ENCODE measurements at places on chromosomes 6 and 20.

DNA sequence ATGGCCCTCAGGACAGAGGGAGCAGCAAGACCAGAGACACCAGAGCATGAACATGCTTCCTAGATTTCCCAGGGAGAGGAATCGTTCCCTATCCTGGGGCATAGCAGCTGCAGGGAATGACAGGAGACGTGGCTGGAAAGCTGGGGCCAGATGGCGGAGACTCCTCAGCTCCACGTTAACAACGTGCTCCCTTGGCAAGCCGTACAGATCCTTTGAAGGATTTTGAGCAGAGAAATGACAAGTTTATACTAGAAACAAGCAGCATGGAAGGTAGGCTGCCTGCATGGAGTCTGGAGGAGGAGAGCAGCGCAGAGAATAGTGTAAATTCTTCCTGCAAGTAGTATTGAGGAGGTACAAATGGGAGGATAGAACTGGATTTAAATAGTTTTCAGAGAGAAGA, 11.7 kb downstream of the MYLIP start:
- no peak for DNase-seq

GRCh38 chr6:99393366-99393697, 663 bp downstream of the COQ3 start:
- no peak for DNase-seq

DNA sequence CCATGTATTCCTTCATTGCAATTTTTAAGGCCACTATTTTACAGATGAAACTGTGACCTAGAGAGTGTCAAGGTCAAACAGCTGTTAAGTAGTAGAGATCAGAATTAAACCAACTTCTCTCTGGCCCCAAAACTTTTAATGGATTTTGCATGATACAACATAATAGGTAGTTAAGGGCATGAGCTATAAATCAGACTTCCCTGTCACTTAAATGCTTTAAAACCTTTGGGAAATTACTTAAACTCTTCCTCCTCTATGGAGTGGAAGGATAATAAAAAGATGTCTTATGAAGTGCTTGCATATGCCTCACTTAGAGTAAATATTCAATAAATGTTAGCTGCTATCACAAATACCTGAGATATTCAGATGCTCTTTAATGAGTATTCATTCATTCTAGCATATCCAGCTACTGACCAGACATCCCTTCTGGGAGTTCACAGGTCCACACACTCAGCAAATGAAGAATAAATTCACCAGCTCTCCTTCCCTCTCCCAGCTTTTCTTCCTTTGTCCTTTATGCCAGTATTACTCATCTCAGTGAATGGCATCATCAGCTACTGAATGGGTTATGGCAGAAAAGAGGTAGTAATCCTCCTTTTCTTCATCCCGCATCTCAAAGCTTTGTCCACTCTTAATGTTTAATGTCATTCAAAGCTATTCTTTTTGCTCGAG, 36.2 kb downstream of the EYA4 start:
- DNase-seq = no peak

GRCh38 chr20:58839474-58839874, 11.2 kb downstream of the GNAS-AS1 start:
- peak; percentile 29 for DNase-seq

DNA sequence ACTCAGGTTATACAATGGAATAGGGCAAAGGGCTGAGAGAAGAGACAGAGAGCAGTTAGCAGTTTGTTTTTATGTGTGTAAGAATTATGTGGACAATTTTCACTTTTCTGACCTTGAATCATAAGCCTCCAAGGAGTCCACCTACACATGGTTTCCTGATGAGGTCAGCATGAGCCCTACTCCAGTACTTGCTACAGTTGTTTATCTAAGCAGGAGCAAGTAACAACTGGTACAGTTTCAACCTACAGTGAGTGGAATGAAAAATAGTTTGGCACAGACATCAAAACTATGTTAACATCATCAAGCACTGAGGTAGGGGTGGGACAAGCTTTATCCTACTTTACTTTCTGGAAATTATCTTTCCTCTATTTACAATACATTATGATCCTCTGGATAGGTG, 426.7 kb upstream of the ID4 start:
- no peak for DNase-seq

DNA sequence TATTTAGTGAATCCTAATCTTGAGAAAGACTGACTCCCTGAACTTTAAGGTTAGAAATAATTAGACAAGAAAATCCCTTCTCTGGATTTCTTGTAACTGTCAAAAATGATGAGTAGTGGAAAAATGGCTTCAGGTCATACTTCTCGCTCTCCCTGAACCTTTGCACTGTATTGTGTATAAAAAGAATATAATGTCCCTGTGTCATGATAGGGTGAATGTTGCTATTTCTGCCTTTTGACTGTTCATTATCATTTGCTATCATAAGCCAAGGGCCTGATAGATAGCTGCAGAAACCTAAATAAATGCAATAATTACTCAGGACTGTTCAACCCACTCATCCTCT, 39.3 kb downstream of the ALDH8A1 start:
- DNase-seq = no peak

GRCh38 chr6:31180500-31180899, 10.0 kb upstream of the POU5F1 start:
- no peak for DNase-seq

DNA sequence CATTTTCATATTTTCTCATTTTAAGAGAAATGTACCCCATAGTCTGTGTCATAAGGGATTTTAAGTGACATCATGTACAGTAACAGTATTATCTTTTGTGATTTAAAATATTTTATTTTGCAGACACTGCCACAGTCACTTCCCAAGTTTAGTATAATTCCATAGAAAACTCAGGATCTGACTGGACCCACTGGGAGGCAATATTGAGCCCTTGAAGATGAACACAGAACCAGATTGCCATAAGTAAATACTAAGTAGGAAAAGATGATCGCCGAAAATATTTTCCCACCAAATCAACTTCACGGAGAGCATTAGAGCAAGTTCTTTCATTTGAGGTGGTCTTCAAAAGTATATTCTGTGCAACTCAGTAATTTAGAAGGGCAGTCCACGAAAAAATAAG, 17.6 kb upstream of the PKHD1 start:
- no peak for DNase-seq

GRCh38 chr20:51420111-51420510, 122.4 kb downstream of the NFATC2 start:
- DNase-seq = no peak

DNA sequence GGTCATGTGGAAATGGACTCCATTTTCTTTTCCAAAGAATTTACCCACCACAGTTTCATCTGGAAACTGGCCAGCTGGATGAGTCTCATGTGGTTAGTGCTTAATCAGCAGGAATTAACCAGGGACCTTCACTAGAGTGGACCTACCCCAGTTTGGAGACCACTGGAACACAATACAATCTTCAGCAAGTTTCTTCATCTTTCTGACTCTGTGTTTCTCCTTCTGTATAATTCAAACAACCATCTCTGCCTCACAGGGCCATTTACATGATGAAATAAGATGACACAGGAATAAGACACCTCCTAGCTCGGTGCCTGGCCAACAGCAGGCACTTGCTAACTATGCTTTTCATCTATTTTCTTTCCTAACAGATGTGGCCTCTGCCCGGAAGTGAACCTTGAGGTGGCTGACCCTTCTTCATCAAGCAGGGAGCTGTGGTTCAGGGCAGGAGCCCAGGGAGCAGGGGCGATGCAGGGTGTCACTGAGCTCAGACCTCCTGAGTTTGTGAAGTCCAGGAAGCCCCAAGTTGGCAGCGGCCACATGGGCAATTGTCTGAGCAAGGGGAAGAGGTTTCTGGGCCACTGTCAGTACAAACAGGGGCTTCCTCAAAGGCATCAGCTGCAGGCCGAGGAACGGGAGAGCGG, 98.8 kb downstream of the SOD2 start:
- DNase-seq = no peak

- peak; percentile 5 for DNase-seq
Observed at GRCh38 chr6:108872141-108872557, 23.9 kb downstream of the ARMC2 start.

GRCh38 chr20:39752262-39752876, 790.2 kb downstream of the DHX35 start:
- no peak for DNase-seq

- no peak for DNase-seq
Observed at GRCh38 chr20:4855555-4855954, 133.8 kb downstream of the PRND start.

Data from T follicular helper cell (primary cell).